Cerebellar nuclear complex (tissue), 1 donor: ENCODE measurements at places on chromosomes 16 and 17.

DNA sequence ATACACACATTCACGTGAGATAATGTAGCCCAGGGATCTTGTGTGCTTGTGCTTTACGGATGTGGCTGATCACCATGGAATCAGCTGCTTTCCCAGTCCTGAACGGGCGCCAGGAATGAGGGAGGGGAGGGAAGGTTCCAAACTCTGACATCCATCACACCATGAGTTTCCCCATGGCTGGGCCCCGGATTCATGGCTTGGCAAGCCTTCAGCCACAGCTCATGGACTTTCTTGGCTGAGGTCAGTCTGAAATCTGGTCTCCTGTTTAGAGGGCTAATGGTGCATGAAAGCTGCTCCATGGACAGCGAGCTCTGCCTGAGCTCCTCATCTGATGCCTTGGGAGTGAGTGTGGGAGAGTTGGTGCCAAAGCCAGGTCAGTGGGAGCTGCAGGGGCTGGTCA is 767.6 kb upstream of the EEF2KMT start:
- DNase-seq = no peak

GRCh38 chr17:17492571-17492970 is 3.6 kb downstream of the RASD1 start:
- DNase-seq = no peak

DNA sequence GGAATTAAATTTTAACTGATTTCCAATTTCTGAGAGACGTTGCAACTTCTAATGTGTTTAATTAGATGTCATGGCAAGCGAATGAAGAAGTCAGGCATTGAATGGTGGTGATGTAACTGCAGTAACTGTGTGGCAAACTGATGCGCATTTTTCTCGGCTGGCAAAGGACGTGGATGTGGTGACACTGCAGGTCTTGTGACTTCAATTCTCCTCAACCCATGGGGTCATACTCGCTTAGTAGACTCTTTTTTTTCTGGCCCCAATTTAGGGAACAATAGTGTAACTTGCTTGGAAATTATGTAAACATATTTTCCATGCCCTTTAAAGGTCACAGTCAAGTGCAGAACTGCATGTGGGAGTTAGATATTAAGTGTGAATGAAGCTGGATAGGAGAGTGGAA is 1.9 kb upstream of the FAM20A start:
- DNase-seq = no peak

GRCh38 chr17:28499364-28499664 is 6.8 kb upstream of the FOXN1 start:
- DNase-seq = no peak

- no peak for DNase-seq
These were observed 24.0 kb downstream of the SYCE1L start for GRCh38 chr16:77223184-77223583.

- no peak for DNase-seq
These were observed 41.1 kb upstream of the DHX8 start for GRCh38 chr17:43442711-43443110.

DNA sequence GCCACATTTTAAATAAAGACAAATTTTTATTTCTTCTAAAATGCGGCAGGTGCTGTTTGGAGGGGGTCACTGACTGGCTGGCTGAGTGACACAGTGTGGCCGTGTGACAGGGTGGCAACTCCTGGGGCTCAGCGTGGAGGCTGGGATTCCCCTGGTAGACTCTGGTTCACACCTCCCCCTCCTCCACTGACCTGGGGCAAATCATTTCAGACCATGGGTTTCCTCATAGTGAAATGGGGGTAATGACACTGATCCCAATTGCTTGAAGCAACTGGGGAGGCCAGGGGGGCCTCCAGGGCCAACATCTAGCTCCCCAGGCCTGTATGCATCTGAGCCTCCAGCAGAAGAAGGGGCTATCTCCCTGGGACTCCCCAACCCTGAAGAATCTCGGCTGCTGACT is 6.6 kb downstream of the HSD11B2 start:
- no peak for DNase-seq

DNA sequence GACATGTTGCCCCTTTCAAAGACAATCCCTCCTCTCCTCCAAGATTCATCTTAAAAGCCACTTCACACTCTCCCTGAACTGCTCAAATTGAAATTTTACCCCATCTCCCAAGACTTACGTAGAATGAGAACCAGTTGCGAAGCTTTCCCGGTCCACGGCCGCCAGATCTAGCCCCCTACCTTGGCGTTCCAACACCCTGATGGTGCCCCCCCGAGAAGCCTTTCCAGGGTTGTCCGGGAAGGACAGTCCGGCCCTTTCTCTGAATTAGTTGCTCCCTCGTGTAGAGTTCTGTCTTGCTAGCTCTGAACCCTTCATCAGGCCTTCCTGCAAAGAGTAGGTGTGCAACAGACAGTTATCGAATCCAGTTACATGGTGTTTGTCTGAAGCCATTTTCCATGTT is 60.0 kb upstream of the DNAH17 start:
- no peak for DNase-seq

DNA sequence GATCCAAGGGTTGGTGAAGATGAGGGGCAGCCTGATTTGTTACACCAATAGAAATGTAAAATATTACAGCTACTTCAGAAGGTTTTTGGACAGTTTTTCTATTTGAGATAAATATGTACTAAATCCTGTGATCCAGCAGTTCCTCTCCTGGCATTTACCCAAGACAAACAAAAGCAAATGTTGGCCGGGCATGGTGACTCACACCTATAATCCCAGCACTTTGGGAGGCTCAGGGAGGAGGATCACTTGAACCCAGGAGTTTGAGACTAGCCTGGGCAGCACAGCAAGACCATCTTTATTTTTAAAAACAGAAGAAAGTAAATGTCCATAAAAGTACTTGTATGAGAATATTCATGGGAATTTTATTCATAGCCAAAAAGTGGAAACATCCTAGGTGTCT is 64.8 kb upstream of the MRC2 start:
- DNase-seq = no peak

DNA sequence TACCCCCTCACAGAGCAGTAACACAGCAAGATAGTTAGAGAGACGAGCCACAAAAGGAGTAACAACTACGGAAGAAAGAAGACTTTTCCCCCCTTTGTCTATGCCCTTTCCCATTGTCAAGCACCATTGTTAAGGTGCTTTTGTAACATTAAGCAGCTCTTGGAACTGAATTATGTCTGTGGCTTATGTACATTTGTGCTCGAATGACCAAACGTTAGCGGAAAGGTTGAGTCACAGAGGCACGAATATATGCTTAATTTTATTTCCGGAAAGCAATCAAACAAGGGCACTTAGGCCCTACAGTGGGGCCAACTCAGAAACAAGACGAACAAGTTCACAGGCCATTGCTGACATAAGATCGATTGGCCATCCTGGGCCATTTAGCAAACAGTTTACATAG is 109.5 kb downstream of the ANKFN1 start:
- no peak for DNase-seq

DNA sequence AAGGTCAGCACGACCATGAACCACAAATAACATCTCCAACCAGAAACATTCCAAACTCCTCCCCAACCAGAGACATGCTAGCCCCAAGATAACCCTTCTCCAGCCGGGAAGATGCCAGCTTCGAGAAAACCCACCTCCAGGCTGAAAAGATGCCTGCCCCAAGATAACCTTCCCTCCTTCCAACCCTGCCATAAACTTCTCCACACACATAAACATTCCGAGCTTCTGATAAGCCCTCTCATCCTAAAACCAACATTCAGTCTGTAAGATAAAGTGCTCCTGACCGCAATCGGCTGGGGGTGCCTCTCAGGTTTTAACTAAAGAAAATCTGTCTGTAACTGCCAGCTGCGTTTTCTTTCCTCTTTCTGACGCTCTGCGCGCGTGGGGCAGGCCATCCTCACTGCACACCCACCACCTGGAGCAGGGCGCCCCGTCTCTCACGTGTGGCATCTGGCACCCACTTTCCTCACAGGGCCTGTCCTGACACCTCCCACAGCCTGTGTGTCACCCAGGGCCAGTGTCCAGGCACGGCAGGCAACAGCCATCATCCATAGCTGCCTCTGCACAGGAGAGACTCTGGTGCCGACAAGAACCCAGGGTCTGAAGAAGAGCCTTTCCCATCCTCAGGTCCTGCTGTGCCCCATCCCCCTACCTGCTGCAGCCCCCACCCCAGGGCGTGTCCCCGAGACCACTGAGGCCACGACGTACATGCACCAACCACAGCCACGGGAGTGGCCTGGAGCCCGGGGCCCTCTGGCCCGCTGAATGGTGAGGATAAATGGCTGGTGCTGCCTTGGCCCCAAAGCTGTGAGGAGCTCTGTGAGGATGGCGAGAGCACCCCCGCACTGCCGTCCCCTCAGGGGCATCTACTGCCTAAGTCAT is 3.7 kb downstream of the TEPSIN start:
- DNase-seq = no peak

DNA sequence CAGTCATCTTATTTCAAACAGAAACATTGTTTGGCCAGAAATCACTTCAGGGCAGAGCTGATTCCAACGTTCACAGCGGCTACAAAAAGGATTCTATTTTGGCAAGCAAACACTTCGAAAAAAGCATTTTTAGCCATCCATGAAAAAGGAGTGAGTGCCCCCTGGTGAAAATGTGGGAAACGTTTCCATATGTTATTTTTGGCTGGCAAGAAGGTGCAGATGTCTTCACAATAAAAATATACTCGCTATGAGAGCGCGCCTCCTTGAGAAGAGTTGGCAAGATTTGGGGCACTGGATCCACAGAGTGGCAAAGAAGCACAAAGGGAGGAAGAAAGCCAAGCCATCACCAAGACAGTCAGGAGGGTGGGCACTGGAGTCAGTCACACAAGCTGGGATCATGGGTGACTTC is 191.1 kb downstream of the CHD9NB start:
- no peak for DNase-seq

DNA sequence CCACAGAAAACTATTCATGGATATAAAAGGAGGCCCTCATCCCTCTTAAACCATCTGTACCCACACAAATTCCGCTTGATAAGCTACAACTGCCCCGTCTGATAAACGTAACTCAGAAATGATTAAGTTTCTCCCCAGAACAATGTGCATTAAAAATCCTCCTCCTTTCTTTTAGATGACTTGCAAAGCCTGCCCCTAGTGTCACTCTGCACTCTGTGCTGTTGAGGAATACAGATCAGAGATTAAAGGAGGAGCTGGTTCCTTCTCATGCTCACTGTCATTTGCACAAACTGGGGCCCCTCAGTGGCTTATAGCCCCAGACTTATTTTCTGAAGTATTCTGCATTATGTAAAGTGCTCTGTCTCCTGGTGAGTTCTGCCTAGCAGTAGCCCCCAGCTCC is 33.3 kb downstream of the CDRT15 start:
- DNase-seq = no peak

GRCh38 chr16:49631187-49632041 is 224.5 kb downstream of the ZNF423 start:
- DNase-seq = no peak

DNA sequence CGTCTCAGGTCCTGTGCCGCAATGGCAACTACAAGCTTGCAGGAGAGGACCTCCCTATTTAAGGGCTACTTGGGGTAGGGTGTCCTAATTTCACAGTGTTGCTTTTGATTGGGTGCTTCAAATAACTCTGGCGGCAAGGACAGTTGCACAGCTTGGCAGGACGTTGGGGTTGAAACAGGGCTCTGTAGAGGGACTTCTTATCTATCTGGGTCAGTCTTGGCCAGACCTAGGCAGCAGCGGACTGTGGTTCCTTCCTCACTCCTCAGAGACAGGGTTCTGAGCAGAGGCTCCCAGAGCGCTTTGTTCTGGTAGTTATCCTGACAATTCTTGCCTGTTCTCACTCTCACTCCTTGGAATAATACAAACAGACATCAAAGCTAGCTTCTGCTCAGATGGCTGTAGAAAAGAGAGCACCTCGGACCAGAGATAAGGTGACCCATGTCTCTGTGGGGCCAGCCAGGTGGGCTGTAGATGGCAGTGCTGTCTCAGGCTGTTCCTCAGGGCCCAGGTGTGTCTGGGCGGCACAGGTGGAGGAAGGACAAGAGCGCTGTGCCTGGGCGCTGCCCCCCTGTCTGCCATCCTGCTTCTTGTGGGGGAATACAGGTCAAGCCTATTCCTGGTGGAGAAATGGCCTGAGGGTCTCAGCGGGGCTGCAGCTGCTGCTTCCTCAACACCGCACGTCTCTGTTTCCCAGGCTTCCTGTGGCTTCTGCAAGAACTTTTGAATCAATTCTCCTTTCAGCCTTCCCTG is 61.0 kb downstream of the PLD6 start:
- no peak for DNase-seq

- DNase-seq = no peak
These were observed 55.1 kb upstream of the CORO6 start for GRCh38 chr17:29677824-29678223.

DNA sequence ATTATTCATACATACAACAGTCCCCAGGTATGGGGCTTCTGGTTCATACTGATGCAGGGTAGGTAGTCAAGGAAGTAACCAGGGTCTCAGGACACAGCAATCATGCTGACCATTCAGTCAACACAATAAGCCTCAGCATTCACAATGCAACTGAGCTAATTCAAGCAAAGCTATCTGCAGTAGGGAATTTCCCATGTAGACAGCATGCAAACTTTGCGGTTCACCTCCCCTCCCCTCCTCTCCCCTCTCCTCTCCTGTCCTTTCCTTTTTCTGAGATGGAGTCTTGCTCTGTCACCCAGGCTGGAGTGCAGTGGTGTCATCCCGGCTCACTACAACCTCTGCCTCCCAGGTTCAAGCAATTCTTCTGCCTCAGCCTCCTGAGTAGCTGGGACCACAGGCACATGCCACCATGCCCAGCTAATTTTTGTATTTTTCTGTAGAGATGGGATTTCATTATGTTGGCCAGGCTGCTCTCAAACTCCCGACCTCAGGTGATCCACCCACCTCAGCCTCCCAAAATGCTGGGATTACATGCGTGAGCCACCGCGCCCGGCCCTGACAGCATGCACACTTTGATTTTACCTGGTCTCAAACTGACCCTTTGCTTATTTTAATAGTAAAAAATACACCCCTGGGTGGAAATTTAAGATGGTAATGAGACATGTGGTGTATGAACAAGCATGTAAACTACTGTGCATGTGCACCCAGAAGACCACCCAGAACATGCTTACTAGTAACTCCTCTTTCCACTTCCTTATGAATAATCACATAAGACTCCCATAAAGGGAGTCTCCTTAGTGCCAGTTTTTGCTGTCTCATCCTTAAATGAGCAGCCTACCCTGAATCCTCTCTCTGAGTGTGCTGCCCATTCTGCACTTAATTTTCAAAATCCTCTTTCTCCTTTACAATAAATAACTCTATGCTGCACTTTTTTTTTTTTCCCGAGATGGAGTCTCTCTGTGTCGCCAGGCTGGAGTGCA is 9.3 kb upstream of the RNF135 start:
- no peak for DNase-seq

DNA sequence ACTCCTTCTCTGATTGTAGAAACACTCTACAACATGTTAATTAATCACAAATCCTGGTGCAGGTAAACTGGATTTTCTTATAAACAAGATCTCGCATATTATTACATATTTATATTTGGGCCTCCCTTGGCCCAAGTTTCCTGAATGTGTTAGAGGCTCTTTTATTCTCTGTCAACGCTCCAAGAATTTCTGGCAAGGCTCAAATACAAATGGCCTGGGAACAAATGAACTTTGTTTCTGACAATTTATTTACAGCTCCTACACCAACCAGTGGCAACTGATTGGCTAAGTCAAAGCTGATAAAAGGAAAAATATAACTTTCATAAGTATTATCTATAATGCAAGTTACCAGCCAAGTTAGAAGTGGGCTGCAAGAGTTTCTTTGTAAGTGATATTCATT is 64.9 kb upstream of the CORO6 start:
- DNase-seq = no peak
